Upper lobe of right lung (tissue), 1 donor: ENCODE measurements at places on chromosomes 6 and 20.
A peak's percentile ranks its signal among the peaks of the same experiment; 100 is the strongest.

GRCh38 chr6:34791164-34791700, 651 bp upstream of the BLTP3A start:
- DNase-seq: peak; percentile 78

GRCh38 chr20:18672834-18673233, 85.0 kb downstream of the DTD1 start:
- no peak for DNase-seq

GRCh38 chr20:62831854-62832211, 15.0 kb downstream of the COL9A3 start:
- no peak for DNase-seq

DNA sequence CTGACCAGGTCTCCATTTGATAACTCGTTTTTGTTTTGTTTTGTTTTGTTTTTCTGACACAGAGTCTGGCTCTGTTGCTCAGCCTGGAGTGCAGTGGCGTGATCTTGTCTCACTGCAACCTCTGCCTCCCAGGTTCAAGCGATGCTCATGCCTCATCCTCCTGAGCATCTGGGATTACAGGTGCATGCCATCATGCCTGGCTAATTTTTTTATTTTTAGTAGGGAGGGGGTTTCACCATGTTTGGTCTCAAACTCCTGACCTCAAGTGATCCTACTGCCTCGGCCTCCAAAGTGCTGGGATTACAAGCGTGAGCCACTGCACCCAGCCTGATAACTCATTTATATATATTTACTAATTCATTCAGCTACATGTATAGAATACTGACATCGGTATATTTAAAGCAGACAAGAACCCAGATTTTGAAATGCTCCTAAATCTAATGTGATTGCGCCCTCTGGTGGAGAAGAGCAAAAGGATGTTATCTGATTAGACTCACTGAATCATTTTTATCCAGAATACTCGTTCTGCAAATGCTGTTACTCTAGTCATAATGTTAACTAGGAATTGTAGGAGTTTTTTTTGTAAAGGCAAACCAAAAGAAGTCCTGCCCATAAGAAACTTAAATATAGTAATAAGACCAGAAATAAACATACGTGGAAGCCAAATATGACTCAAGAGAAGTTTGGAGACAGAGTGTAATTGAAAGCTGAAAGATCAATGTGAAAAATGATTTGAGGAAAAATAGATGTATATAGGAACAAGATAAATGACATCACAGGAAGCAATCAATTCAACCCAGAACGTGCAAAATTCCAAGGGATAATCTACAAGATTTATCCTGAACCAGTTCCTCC, 5.3 kb upstream of the COL12A1 start:
- DNase-seq: no peak

DNA sequence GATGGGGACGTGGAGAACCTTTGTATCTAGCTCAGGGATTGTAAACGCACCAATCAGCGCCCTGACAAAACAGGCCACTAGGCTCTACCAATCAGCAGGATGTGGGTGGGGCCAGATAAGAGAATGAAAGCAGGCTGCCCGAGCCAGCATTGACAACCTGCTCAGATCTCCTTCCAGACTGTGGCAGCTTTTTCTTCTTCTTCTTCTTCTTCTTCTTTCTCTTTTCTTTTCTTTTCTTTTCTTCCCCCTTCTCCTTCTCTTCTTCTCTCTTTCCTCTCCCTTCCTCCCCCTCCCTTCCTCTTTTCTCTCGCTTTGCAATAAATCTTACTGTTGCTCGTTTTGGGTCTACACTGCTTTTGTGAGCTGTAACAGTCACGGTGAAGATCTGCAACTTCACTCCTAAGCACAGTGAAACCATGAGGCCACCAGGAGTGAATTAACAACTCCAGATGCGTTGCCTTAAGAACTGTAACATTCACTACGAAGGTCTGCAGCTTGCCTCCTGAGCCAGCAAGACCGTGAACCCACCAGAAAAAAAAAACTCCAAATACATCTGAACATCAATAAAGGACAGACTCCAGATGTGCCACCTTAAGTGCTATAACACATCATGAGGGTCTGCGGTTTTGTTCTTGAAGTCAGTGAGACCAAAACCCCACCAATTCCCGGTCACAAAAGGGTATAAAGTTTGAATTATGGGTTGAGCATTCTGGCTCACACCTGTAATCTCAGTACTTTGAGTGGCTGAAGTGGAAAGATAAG, 19.6 kb upstream of the SERPINB1 start:
- no peak for DNase-seq
